Stimulated activated CD8-positive, alpha-beta memory T cell treated with anti-CD3 and anti-CD28 coated beads, Interleukin-7, amount 100 ng/mL, for 4 hours (primary cell): ENCODE measurements at places on chromosomes 16 and 17.
A peak's percentile ranks its signal among the peaks of the same experiment; 100 is the strongest.

DNA sequence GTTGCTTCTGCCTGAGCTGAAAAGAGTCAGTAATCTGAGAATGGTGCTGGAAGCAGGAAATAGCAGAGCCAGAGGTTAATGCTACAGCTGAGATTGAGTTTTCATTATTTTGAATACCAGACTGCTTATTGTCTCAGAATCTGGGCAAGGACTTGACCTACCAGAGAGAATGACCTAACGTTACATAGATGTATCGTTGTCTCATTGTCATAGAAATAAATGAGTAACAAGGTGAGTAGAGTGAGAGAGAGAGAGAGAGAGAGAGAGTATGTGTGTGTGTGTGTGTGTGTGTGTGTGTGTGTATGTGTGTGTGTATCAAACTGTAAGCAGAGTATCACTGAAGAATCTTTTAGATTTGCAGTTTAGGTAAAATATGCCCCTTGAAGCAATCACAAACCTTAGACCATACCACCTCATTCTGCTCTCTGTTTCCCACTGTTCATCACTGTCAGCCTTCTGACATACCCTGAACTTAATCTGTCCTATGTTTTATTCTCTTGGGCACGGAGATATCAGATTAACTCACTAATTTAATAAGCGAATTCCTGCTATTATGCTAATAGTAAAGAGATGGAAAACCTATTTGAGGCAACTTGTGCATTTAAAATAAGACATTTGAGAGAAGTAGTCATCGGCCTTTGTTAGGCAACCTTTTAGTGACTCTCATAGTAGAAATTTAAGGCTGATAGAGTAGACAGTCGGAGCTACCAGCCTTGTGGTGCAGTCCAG is 87.8 kb downstream of the CYB561 start:
- no peak for DNase-seq

DNA sequence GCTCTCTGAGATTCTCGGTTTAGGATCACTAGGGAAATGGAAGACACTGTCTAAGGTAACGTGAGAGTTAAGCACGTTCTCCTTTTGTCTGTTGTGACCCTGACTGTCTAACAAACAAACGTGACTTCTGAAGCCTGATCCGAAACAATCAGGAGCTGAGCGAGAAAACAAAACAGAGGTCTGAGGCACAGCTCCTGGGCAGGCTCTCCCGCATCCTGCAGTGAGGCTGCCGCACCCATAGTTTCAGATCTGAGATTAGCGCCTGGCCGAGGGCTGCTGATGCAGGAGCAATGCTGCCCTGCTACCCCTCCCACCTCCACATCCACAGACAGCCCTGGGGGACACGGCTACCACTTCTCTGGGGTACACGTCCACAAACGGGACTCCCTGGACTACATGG is 46.7 kb downstream of the RNF157 start:
- DNase-seq, result no peak

- DNase-seq, result no peak
Observed at GRCh38 chr17:47220531-47220999, 11.4 kb downstream of the MYL4 start.

DNA sequence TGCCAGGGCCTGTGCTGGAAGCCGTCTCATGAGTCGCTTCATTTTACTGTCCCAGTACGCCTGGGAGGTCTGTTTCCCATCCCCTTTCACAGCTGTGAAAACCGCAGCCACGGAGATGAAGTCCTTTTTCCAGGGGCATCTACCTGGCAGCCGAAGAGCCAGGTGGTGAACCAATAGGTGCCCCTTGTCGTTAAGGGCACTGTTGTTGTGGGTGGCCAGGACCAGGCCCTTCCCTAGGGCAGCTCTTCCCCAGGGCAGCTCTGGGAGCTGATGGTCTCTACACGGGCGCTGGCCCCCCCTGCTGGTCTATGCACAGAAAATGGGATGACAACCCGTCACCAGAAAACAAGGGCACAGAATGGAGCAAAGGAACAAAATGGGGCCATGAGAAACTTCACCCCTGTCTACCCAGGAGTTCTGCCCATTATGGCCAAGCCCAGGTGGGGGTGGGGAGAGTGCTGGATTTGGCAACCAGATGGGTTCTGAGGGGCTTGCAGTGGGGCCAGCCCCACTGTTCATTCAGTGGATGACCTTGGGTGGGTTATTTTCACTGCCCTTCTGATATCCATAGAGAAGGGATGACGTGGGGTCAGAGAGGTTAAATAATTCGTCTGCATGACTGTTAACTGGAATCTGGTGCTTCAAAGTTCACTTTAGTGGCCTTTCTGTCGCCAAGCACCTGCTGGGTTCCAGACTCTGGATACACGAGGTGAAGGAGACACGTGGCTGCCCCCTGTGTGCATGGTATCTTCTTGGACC is 11.5 kb downstream of the RMI2 start:
- DNase-seq, result peak; percentile 41

GRCh38 chr17:50707289-50708049 is at the start of gene ANKRD40:
Gene ANKRD40 (minus strand): TSS chr17:50707914. CDS start chr17:50707654, 260 bp downstream.
- peak; percentile 83 for DNase-seq

DNA sequence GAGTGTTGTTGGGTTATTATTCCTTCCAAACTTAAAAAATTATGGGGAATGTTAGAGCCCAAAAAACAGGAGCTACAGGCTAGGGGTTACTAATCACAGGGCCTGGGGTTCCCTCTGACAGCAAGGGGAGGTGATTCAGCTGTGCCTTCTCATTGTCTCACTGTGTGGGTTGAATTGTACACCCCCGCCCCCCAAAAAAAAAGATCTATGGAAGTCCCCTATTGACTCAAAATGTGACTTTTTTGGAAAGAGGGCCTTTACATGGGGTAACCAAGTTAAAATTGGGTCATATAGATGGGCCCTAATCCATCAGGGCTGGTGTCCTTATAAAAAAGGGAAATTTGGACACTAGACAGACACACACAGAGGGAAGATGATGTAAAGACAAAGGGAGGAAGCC is 190.2 kb downstream of the SOX9 start:
- DNase-seq, result no peak

DNA sequence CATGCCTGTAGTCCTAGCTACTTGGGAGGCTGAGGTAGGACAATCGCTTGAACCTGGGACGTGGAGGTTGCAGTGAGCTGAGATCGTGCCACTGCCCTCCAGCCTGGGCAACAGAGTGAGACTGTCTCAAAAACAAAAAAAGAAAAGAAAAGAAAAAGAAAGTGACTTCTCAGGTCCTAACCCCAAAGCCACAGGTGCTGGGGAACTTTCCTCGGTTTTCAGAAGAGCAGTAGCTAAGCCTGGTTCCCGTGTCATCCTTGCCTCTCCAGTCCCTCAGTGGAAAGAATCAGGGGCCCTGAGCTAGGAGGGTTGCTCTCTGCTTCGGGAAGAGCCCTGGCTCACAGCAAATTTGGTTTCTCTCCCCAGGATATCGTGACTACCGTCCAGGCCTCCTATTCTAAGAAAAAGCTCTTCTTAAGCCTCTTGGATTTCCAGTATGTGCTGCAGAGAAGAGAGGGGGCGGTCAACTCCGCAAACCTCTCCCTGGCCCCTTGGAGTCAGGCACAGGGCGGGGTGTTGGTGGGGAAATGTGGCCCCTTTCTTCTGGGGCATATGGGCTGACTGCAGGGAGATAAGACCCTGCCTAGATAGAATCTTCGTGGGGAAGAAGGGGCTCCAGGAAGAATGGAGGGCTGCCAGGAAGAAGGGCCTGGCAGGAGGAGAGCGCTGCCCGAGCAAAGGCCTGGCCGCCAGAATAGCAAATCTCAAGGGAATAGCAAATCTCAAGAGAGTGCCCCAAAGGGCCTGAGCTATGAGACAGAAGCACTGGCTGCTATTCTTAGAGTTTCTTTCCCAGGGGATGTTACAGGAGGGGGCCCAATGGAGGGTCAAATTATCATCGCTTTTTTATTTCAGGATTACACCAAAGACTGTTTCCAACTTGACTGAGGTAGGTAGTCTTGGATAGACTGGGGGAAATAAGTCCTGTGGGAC is 8.3 kb upstream of the NLRC5 start:
- DNase-seq, result no peak

DNA sequence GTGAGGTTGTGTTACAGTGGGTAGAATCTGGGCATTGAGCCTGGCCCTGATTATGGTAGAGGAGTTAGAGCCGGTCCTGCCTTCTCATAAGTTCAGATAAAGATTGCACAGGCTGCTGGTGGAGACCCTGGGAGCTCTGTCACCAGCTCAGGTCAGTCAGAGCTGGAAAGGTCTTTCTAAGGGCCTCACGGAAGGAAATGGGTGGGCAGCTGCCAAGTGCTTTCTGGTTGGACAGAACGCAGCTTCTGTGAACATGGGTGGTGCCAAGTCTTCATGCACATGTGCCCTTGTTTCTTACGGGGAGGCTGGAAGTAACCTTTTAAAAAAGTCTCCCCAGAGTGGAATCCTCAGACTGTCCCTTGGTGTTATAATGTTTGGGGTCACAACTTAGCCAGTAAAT is 14.9 kb downstream of the ALKBH5 start:
- DNase-seq, result no peak

DNA sequence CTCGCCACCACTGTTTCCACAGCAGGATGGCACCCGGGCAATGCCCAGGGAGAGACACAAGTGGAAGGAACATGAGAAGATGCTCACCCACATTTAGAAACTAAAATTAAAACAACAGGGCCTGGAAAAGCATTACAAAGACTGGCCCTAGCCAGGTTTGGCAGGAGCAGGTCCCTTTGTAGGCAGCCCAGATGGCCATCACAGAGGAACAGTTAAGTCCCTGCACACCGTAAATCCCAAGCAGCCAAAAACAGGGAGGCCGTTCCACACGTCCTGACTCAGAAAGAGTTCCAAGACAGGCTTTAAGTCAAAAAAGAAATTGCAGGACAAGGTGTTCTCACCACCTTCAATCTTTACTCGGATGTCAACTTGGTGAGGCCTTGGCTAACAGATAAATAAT is 127.1 kb downstream of the DYNLRB2 start:
- DNase-seq, result no peak

DNA sequence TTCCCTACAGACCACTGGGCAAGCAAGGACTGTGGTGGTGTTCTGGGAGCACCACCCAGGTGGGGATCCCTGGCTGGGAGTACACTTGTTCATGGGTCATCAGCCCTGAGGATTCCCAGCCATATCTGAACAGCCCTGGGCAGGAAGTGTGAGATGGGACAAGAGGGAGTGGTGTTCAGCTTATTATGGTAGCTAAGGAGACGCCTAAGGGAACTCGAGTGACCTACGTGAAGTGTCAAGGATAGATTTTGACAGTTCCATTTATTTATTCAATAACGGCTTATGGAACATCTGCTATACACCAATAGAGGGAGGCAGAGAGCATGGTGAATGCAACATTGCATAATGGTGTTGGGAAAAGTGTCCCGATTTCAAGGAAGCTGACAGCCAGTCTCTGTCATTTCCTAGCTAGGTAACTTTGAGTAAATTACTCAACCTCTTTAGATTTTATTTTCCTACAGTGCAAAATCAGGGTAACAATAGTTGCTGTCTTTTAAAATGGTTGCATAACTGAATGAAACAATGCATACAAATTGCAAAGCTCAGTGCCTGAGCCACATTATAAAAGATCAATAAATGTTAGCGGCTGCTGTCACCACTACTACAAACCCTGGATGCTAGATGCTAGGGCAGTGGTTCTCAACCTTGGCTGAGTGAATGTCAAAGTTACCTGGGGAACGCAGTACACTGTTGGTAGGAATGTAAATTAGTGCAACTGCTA is 534.1 kb downstream of the GRIN2A start:
- DNase-seq, result no peak

DNA sequence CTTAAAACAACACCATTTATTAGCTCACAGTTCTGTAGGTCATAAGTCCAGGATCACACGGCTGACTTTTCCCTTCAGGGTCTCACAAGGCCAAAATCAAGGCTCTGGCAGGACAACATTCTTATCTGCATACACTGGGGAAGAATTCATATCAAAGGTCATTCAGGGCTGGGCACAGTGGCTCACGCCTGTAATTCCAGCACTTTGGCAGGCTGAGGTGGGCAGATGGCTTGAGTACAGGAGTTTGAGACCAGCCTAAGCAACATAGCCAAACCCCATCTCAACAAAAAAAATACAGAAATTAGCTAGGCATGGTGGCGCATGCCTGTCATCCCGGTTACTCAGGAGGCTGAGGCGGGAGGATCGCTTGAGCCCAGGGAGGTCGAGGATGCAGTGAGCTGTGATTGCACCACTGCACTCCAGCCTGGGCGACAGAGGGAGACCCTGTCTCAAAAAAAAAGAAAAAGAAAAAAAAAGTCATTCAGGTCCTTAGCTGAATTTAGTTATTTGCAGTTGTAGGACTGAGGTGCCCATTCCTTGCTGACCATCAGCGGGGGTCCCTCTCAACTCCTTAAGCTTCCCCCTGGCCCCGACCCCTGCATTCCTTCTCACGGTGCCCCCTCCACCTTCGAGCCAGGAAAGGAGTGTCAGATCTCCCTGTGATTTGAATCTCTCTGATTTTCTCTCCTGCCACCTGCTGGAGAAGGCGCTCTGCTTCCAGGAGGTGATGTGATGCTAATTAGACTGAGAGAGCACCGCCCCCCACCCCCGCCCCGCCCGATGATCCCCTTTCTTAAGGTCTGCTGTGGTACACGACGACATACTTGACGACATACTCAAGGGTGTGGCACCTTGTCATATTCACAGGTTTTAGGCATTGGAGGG is 91.8 kb upstream of the CLEC18A start:
- no peak for DNase-seq

DNA sequence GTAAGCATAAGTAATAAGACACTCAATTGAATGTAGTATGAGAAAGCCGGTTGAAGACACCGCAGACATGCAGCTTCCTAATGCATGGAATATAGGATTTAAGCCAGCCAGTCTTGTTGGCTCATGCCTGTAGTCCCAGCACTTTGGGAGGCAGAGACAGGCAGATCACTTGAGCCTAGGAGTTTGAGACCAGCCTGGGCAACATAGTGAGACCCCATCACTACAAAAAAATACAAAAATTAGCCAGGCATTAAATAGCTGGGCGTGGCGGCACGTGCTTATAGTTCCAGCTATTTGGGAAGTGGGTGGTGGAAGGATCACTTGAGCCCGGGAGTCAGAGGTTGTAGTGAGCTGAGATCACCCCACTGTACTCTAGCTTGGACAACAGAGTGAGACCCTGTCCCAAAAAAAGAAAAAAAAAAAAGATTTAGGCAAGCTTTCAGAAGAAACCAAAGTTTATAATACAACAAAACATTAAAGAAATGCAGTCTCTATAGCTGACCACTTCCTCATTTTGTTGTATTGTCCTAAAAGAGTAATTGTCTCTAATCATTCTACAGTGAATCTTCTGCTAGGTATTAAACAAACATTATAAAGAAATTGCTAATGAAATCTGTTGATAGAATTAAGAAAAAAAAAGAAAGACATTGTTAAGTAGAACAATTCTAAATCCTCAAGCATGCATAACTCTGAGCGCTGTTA is 68.6 kb upstream of the KIFC3 start:
- no peak for DNase-seq

GRCh38 chr16:57929250-57929649 is 41.7 kb downstream of the CNGB1 start:
- DNase-seq, result no peak

- DNase-seq, result no peak
Observed at GRCh38 chr16:85612191-85612800, 826 bp upstream of the GSE1 start.

DNA sequence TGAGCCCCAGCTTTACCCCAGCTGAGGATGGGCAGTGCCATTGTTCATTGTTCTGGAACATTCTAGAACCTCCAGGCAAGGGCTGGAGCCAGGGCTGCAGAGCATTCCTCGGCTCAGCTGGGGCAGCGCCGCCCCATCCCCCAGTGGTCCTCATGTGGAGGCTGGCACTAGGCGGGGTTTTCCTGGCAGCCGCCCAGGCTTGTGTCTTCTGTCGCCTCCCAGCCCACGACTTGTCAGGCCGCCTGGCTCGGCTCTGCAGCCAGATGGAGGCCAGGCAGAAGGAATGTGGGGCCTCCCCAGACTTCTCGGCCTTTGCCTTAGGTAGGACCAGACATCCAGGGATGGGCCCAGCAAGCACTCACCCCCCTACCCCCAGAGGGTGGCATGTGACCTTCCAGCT is at the start of gene TMEM95:
Gene TMEM95 (plus strand): TSS at position 104 of the 400 bp plus-strand sequence. CDS start 49 bp downstream, at position 153.
- no peak for DNase-seq
